ENCODE measurements at places on chromosomes 1 and 21. TPM values are rescaled to one million over a fixed set of nuclear protein-coding genes. Genes with fewer than 3 reads are reported as not detected.

DNA sequence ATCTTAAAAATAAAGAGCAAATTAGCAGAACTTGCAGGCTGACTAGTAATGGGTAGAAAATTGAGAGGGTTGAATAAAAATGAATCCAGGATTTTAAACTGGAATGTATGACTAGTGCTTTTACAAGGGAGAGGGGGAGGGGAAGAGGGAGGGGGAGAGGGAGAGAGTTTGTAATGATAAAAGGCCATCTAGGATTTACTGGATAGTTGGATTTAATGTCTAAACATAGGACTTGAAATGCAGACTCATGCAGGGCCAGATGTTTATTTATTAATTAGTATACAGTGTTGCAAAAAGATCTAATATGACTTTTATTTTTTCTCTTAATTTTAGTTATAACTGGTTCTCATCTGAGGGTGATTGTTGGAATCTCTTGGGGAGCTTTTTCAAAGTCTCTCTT is 4.3 kb downstream of the ZNF326 start:
- no peak overlapping the region for H3K27ac ChIP-seq
- no peaks in the 10 kb centered on the region for H3K27me3 ChIP-seq
- H3K36me3 ChIP-seq, result no peaks in the 10 kb centered on the region
- DNase-seq, result no peak
- H3K4me1 ChIP-seq, result peaks cover 24% of the 10 kb centered on the region

- H3K27me3 ChIP-seq, result no peaks in the 10 kb centered on the region
- H3K4me1 ChIP-seq, result no peaks in the 10 kb centered on the region
- DNase-seq, result no peak
- no peak overlapping the region for H3K4me3 ChIP-seq
- no peaks in the 10 kb centered on the region for H3K36me3 ChIP-seq
Measured at GRCh38 chr1:94092210-94092613, 28.7 kb downstream of the ABCA4 start.

- H3K36me3 ChIP-seq, result no peaks in the 10 kb centered on the region
- no peak overlapping the region for H3K27ac ChIP-seq
- H3K4me3 ChIP-seq, result no peak overlapping the region
- no peaks in the 10 kb centered on the region for H3K4me1 ChIP-seq
- DNase-seq, result no peak
- no peaks in the 10 kb centered on the region for H3K27me3 ChIP-seq
Measured at GRCh38 chr1:102628109-102628613, 480.2 kb downstream of the COL11A1 start.

DNA sequence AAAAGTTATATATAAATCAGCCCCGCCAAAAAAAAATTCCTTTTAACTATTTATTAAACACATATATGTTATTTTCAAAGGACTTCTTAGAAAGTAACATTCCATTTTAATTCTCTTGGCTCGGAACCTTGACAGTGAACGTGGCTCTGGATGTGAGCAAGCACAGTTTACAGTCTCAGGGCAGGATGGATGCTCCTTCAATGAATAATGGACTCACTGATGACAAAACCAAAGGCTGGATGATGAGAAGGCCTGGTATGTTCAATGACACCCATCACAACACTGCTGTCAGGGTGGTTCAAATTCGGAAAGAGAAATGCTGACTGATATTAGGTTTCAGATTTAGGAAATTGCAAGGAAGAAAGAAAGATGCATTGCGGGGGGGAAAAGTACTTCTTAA is 148.8 kb downstream of the SIPA1L2 start:
- no peak for DNase-seq
- H3K27me3 ChIP-seq, result no peaks in the 10 kb centered on the region
- H3K4me1 ChIP-seq, result no peaks in the 10 kb centered on the region
- no peak overlapping the region for H3K27ac ChIP-seq
- H3K4me3 ChIP-seq, result no peak overlapping the region

GRCh38 chr1:223066415-223066814 is 76.6 kb downstream of the TLR5 start:
- no peaks in the 10 kb centered on the region for H3K4me1 ChIP-seq
- DNase-seq, result no peak
- no peak overlapping the region for H3K27ac ChIP-seq
- no peaks in the 10 kb centered on the region for H3K36me3 ChIP-seq

The CD160 gene
- total RNA-seq, result 22.3 TPM

The TTC4 gene
- total RNA-seq, result 47.0 TPM

The CITED4 gene
- total RNA-seq, result 1.3 TPM

Data from CD8-positive, alpha-beta memory T cell (primary cell).